Stimulated activated CD8-positive, alpha-beta memory T cell treated with anti-CD3 and anti-CD28 coated beads, Interleukin-4, amount 100 ng/mL, for 24 hours (primary cell): ENCODE measurements at places on chromosomes 16 and 17.

DNA sequence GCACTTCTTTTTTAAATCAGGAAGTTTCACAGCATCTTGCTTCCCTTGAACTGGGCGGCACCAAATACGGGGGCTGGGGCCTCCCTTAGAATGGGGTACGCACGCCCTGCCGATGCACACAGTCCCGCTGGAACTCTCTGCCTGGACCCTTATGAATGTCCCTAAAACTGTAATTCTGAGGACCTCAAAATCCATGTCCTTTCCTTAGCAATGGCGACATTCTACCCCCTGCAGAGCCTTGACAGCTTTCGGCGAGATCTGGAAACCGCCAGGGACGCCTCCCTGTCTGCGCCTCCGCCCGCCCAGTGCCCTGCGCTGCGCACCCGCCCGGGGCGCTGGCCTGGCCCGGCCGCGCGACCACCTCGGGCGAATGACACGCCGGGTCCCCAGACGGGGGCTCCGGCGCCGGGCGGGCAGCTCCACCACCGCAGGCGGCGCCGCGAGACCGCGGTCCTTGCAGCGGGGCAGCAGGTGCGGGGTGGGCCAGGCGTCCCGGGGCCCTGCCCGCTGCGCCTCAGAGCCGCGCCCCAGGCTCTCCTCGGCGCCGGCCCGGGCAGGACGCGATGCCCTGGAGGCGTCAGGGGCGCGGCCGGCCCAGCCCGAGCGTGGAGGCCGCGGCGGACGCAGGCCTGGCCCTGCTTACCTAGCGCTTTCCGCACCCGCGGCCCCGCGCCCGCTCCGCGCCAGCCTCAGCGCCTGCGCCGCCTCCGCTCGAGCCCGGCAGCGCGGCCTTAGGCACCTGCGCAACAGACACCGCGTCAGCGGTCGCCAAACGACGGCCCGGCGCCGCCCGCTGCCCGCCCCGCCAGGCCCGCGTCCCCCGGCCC is 548 bp downstream of the HAGH start:
- DNase-seq, result peak; percentile 49

- no peak for DNase-seq
Measured at GRCh38 chr16:15879255-15879811, 9.1 kb downstream of the CEP20 start.

DNA sequence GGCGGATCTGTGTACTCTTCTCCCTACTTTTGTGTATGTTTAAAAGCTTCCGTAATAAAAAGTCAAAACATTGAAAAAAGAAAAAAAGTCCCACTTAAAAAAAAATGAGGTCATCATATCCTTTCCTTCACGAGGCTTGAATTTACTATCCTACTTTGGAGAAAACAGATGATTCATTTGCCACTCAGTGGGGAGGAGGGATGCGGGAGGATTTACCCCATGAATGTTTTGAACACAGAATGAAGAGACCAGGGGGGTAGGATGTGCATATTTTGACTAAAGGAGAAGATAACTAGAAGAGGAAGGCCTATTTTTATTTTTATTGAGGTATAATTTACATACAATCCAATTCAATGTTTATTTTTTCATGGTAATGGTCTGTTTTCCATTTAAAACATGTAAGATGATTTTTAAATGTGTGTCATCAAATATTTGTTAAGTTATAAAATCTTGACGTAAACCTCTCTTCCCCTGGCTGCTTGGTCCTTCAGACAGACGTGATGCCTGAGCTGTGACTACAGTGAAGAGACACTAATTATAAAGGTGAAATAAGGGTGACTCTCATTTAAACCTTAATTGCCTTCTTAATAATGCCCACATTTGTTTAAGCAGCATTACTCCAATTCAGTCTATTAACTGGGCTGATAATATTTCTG is 135.4 kb upstream of the AXIN2 start:
- no peak for DNase-seq

- DNase-seq, result no peak
Measured at GRCh38 chr16:19737306-19738038, 19.4 kb downstream of the IQCK start.

- DNase-seq, result no peak
Measured at GRCh38 chr16:81657781-81658180, 121.3 kb upstream of the PLCG2 start.

- no peak for DNase-seq
Measured at GRCh38 chr16:17598968-17599367, 128.2 kb upstream of the XYLT1 start.

DNA sequence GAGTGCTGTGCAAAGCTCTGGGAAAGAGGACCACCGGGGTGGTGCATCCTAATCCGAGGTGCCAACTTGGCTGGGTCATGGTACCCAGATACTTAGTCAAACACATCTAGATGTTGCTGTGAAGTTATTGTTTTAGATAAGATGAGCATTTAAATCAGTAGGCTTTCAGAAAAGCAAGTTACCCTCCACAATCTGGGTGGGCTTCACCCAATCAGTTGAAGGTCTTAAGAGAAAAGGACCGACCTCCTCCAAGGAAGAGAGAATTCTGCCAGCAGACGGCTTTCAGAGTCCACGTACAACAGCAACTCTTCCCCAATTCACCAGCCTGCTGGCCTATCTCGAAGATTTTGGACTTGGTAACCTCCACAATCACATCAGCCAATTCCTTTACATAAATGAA is 338.1 kb downstream of the C16orf95 start:
- DNase-seq, result no peak

GRCh38 chr16:1772908-1773702 is at the start of gene MRPS34:
Gene MRPS34 (minus strand): TSS chr16:1773134. CDS start chr16:1773119, 15 bp downstream.
- peak; percentile 68 for DNase-seq

GRCh38 chr17:76199469-76199868 is 40.8 kb downstream of the RNF157 start:
- DNase-seq, result no peak

DNA sequence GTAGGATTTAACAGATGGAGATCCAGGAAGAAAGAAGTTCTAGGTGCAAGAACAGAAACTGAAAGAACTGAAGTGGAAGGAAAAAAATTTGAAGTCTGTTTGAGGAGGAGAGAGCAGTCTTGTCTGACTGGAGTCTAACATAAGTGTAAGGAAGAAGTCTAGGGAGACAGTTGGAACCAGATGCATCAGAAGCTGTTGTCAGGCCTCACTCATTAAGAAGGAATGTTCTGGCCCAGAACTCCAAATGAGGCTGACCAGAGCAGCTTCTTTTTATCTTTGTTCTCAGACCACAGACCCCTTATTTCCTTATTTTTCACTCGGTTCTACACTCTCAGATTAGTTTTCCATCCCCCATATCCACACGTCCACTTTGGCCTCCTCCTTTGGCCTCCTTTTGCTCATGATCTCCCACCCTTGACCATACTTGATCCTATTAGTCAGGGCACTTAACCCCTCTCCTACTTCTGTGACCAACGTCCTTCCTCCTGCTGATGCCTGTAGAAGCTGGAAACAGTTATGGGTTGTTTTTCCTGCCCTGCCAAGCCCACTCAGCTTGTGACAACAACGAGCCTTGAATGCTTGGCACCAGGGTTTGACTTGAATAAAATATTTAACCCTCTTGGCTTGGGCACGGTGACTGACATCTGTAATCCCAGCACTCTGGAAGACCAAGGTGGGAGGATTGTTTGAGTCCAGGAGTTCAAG is 7.0 kb upstream of the MYH2 start:
- DNase-seq, result no peak

DNA sequence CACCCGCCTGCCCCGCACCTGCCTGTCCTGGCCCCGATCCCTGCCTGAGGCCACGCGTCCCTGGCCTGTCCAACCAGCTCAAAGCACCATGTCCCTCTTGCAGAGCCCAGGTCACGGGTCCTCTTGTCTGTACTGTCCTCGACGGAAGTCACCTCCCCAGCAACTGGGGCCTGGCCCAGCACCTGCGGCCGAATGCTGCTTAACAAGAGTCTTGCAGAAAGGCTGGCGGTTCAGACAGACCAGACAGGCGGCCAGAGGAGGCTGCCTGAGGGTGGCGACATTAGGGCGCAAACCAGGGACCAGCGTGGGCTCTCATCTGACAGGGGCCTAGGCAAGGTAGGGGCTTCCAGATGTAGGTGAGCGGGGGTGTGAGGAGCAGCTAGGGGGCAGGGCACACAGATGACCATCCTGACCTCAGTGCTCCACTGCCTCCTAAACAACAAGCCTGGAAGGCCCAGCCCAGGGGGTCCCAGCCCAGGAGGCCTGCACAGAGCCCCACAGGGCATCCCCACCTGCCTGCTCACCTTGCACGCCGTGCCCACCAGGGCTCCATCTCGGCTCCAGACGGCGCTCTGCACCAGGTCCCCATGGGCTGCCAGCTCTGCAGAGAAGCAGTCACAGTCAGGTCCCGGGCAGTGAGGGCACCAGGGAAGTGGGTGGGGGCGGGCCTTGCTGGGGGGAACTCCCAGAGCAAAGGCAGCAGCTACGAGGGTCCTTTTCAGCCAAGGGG is 11.3 kb downstream of the CORO7 start:
- DNase-seq, result no peak

- DNase-seq, result no peak
Measured at GRCh38 chr17:46960152-46960551, 18.9 kb downstream of the RPRML start.

DNA sequence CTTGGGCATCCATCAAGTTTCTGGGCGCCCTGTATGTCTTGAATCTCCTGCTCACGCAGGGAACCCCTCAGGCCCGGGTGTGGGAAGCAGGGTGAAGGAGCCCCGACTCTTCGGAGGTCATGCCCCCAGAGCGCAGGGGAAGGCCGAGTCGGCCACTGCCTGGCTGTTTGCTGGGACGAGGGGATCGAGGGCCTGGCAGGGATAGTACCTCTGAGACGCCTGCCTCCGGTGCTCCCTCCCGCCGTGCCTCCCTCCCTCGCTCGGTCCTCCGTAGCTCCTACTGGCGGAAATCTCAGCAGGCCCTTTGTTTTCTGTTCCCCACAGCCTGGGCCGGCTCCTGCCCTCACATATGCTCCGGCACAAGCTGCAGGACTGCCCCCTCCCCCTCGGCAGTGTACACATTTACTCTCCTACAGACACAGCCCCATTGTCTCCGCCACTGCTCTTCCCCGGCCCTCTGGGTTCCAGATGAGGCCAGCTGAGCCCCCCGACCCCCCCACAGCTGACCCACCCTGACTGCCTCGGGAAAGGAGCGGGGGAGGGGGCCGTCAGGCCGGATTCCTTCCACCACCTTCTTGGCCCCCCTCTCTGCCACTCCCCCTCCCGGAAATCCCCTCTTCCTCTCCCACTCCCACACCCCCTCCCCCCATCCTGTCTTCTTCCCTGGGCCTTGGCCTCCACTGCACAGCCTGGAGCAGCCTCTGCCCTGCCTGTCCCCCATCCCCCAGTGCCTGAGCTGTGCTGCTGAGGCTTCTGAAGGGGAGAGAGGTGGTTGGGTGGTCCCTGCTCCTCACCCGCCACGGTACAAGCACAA is 1.4 kb downstream of the TRAF4 start:
- no peak for DNase-seq

GRCh38 chr17:42609182-42609813 is at the start of the genes RETREG3 and TUBG1:
Gene RETREG3 (minus strand): TSS chr17:42609374. CDS start chr17:42609324, 50 bp downstream.
Gene TUBG1 (plus strand): TSS chr17:42609683. CDS start chr17:42609738, 55 bp downstream.
- DNase-seq, result peak; percentile 99

- DNase-seq, result no peak
Measured at GRCh38 chr16:50887500-50888298, 145.8 kb downstream of the CYLD start.

DNA sequence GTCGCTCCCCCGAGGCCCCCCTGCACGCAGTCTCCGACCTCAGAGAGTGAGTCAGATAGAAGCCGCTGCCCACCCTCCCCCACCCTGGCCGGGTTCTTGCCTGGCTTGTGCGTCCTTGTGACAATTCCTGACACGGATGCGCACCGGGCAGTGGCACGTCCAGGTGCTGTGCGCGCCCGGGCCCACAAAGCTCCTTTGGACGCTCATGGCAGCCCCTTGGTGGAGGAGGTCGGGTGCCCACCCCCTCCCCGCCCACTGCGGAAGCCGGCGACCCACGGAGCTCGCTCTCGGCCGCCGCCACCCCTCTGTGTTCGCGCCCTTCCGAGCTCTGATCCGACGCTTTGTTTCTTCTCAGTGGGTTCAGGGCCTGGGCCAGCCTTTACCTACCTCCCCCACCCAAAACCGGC is 662 bp upstream of the TUBB3 start:
- no peak for DNase-seq

GRCh38 chr17:19996086-19996485 is 13.1 kb upstream of the SPECC1 start:
- no peak for DNase-seq

DNA sequence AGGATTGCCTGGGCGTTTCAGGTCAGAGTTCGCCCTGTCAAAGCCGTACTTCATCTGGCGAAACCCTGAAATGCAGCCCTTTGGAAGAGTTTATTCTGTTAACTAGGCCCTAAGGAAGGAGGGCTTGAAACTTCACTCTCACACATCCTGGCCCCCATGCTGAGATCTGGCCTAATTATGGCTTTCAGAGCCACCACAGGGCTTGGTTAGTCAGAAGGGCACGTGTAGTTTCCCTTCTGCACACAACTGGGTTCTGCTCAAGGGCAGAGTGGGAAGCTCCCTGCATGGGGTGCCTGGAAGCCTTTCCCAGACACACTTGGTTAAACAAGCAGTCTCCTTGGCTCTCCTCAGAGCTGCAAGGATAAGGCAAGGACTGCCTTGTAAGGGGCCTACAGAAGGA is 397.3 kb downstream of the SHISA9 start:
- no peak for DNase-seq

DNA sequence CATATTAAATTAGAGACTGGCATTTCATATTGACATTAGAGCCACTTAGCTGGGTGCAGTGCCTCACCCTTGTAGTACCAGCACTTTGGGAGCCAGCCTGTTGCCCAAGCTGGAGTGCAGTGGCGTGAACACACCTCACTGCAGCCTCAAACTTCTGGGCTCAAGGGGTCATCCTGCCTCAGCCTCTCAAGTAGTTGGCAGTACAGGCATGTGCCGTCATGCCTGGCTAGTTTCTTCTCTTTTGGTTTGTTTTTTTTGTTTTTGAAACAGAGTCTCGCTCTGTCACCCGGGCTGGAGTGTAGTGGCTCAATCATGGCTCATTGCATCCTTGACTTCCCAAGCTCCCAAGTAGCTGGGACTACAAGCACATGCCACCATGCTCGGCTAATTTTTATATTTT is 8.7 kb downstream of the PPM1E start:
- no peak for DNase-seq

DNA sequence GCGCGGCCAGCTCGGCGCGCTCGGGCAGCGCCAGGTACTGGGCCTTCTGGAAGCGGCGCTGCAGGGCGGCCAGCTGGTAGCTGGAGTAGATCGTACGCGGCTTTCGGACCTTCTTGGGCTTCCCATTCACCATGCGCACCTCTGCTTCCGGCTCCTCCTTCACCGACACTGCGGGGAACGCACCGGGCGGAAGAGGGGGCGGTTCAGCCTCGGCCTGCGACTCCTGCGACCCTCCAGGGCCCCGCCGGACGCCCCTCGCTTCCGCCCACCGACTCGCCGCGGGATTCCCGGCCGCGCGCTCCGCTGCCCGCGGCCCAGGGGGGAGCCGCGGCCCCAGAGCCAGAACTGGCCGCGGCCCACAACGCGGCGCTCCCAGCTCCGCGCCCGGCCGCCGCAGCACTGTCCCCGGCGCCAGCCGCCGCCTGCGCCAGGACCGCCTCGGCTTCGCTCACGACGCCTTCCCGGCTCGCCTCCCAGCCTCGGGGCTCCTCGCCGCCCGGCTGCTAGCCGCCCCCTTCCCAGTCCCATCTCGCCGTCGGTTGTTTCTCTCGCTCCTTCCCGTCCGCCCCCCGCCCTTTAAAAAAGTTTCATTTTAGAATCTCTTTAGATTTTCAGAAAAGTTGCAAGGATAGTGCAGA is 1.5 kb downstream of the DLX3 start:
- no peak for DNase-seq
